ENCODE measurements at places on chromosomes 6 and 20.
A peak's percentile ranks its signal among the peaks of the same experiment; 100 is the strongest.

- no peak for DNase-seq
Observed at GRCh38 chr6:34218691-34219090, 18.0 kb upstream of the HMGA1 start.

- DNase-seq, result no peak
Observed at GRCh38 chr6:36805917-36806316, 33.3 kb downstream of the CPNE5 start.

DNA sequence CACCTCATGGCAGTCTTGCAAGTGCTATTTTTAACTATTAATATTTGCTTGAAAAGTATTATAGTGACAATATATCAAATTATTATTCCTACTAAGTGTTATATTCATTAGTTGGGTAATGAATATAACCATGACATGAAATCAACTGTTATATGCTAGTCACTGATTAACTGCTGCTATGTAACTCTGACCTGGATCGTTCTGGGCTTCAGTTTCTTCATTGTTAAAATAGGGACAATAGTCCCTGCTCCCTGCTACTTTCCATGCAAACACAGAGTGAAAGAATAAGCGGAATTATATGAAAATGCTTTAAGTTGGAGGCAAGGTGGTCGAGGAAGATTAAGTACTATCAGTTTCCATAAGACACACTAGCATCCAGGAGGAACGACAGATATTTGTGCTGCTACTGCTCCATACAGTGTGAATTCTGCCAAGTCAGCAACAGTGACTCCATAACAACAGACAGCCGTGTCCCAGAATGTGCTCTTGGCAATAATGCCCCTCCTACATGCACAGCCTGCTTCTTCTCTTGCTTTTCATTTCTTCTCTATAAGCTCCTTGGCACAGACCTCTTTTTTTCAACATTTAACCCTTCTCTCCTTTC lies 107.2 kb downstream of the CHD6 start:
- DNase-seq, result no peak

- no peak for DNase-seq
Observed at GRCh38 chr20:18678549-18679419, 90.9 kb downstream of the DTD1 start.

DNA sequence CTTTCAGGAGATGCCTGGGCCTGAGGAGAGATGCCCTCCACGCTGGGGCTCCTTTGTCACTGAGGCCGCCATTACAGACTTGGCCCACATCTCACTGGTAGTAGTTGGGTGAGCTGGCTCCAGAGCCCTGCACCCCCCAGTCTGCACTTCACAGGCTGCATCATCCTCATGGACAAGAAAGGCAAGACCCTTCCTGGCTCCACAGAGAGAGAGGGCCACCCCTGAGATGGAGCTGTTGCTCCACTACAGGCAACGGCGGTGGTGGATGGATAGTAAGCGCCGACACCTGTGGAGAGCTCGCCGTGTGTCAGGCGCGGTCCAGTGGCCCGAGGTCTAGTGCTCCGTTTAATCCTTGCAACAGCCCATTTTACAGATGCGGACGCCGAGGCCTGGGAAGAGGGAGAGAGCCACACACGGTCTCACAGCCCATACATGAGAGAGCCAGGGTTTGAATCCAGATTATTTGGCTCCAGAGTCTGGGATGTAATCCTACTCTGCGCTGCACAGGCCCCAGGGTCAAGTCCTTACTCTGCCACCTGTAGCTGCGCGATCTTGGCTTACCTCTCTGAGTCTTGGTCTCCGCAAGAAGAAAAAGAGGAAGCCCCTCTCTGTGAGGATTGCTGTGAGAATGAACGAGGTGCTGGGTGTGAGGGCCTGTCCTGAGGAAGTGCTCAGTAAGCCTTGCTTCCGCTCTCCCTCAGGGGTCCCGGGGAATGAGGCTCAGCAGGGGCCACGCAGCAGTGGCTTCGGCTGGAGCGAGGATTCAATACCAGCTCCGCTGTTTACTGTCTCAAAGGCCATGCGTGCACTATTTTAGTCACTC lies 34.5 kb downstream of the SPDEF start:
- no peak for DNase-seq

GRCh38 chr6:36123270-36124139 lies 6.8 kb upstream of the MAPK13 start:
- peak; percentile 87 for DNase-seq

DNA sequence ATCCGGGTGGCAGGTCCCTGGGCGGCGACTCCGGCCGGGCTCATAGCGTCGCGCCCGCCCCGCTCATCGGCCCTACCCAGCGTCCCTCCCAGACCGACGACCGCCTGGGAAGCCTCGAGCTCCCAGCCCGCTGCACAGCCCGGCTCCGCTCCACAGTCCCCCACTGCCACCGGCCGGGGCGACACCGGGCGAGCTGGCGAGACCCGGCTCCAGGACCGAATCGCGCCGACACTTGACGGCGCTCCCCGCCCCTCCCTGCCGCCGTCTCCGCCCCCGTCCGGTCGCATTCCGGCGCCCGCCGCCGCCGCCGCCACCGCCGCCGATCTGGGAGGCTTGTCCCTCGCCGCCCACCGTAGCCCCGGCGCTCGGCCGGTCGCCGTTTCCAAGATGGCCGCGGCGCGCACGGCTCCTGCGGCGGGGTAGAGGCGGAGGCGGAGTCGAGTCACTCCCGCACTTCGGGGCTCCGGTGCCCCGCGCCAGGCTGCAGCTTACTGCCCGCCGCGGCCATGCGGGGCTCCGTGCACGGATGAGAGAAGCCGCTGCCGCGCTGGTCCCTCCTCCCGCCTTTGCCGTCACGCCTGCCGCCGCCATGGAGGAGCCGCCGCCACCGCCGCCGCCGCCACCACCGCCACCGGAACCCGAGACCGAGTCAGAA lies at the start of gene MAP3K4:
MAP3K4 (plus strand) TSS at position 364 of the 655 bp plus-strand sequence; CDS start at position 527, 163 bp downstream.
- peak; percentile 88 for DNase-seq

- no peak for DNase-seq
Observed at GRCh38 chr6:101935732-101936131, 542.2 kb downstream of the GRIK2 start.

- DNase-seq, result no peak
Observed at GRCh38 chr6:108618623-108619152, 58.0 kb downstream of the FOXO3 start.

DNA sequence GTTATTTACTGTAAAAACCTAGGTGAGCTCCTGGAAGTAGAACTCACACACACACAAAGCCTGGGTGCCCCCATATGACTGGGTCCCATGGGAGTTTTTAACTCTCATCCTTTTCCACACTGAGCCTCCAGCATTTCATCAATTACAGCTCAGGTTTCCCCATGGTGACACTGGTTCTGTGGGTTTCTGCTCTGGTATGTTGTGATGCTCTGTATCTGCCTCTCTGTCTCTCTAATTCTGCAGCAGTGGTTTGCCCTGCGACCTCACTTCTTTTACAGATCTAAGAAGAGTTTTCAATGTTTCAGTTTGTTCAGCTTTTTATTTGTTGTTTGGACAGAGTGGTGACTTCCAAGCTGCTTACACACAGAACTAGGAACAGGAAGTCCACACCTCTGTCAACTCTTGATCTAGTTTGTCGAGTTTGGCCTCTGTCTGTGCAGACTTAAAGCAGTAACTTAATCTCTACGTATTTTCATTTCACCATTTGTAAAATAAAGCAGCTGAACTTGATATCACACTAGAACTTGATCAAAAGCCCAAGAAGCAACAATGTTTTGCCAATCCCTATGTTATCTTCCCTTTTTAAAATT lies 554.3 kb downstream of the EPHA7 start:
- DNase-seq, result no peak

DNA sequence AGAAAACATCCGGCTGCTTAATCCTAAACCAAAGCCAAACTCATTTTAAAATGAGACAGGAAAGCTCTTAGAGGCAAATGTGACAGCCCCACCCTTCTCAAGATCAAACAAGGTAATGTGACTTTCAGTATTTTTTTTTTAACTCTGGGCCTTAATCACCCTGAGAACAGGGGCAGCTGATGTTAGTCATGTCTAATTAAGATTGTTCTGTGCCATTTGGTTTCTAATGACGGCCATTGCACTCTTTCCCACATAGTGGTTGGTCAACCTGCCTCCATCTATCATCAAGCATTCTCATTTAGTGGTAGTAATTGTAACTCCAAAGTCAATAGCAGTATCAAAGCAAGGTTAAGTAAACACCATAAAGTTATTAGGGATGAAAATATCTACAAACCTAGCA lies 191.6 kb upstream of the EXOC2 start:
- DNase-seq, result no peak

GRCh38 chr20:19937218-19937617 lies 79.9 kb upstream of the NAA20 start:
- peak; percentile 68 for DNase-seq

DNA sequence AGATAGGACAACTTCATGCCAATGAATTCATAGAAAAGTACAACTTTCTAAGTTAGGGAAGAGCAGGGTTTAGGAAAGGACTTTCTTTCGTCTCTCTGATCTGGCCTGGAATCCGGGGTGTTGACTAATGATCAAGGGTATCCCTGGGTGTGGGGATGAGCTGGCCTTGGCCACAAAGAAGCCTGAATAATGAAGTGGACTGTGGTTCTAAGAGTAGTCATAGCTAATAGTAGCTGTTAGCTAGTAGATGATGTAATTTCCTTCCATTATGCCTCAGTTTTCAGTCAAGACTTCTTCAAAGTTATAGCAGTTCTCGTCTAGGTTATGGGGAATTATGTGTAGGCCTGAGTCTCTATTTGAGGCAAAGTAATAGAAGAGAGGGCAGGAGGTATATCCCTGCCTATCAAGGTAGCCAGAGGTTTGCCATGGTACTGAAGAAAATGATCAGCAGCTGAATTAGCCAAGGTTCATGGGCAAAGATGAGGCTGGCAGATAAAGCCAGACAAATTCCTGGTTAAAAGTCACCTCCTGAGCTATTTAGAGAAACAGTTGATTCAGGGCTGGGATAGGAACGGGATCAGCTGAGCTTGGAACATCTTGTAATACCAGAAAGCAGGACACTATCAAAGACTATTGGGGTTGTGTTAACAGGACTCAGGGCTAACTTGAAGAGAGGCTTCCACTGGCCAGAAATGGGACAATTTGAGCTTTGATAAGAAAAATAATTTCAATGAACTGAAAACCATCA lies 18.7 kb upstream of the TRPC4AP start:
- peak; percentile 84 for DNase-seq

DNA sequence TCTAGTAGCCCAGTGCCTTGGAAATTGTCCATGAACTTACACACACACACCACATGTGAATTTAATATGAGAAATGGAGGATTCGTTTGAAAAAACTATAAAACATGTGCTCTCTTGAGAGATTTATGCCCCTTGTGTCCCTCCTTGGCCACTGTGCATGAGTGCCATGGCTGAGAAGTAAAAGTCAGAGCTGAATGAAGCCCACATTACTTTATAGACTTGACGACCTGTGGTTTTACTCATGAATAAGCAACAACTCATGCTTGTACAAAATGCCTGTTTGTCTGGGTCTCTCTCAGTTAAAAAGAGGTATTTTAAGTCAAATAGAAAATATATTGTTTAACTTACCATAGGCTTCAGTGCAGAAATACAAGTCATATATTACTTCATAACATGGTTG lies 102.7 kb downstream of the KCNQ5 start:
- DNase-seq, result no peak

GRCh38 chr6:14272737-14273085 lies 155.1 kb downstream of the CD83 start:
- DNase-seq, result no peak

GRCh38 chr6:108946695-108947094 lies 98.5 kb downstream of the ARMC2 start:
- DNase-seq, result no peak

GRCh38 chr6:168671028-168671862 lies 230.3 kb downstream of the SMOC2 start:
- DNase-seq, result no peak

DNA sequence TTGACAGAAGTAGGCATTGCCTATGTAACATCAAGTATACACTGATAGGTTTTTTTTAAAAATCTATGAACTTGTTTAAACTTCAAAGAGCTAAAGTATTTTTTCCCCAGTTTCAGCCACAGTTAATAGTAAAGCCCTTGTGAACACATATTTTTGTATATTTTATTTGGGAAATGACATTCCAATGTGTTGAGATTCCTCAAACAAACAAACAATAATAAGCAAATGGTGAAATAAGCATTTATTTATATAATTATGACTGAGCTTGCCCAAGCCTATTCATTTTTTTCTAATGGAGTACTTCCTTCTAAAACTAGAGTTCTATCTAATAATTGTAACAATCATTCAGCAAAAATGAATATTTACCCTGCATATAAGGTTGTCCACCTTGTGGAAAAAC lies 12.5 kb downstream of the SYCP2 start:
- no peak for DNase-seq

- DNase-seq, result peak; percentile 79
Observed at GRCh38 chr6:163661272-163661671, 246.8 kb downstream of the QKI start.

DNA sequence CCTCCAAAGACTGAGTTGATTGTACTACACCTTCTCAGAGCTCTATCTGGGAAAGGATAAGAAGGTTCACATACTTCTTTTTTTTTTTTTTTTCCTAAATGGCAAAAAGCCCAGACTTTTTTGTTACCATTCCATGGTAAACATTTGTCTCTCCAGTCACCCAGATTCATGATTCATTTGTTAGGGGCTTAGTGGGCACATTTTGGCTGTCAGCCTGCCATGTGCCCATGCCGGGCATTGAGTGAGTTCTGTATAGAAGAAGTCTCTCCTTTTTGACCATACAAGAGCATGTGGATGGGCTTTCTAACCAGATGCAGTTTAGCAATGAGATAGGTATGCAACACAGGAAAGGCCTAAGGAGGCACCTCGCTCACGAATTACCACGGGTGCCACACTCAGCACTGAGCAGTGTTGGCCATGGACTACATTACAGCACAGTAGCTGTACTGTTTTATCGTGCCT lies 447.5 kb upstream of the HSF2 start:
- no peak for DNase-seq

DNA sequence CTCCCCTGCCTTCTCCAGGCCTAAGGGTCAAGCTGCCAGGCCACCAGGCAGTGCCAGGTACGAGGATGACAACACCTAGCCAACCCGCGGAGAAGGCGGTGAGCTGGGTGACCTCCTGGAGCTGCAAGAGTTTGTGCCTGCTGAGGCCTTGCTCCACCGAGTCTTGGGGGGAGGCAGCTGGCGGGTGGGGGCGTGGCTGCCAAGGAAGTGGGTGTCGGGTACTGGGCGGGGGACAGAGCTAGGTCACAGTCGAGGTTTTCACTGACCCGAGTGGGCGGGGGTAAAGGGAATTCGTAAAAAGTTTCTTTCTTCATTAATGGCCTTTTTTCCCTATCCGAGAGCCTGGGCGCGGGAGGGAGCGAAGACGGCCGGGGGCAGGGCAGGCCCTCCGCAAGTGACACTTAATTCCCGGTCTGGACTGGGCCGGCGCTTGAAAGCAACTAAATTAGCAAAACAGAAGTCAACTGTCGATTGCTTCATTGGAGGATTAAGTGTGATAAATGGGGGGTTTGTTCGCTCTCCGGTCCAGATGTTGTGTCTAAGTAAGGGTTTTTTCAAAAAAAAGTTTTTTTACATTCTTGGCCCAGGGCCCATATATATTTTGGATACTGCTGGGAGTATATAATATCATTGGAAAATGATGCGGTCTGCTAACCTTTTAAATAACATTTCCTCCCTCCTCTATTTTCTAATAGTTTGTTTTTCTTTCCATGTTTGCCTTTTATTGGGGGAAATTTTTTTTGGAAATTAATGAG lies 43.1 kb upstream of the FOXP4 start:
- DNase-seq, result no peak
